ENCODE measurements at places on chromosomes 3 and 15.

GRCh38 chr3:23314981-23315762 is 112.0 kb downstream of the UBE2E2 start:
- DNase-seq: no peak

DNA sequence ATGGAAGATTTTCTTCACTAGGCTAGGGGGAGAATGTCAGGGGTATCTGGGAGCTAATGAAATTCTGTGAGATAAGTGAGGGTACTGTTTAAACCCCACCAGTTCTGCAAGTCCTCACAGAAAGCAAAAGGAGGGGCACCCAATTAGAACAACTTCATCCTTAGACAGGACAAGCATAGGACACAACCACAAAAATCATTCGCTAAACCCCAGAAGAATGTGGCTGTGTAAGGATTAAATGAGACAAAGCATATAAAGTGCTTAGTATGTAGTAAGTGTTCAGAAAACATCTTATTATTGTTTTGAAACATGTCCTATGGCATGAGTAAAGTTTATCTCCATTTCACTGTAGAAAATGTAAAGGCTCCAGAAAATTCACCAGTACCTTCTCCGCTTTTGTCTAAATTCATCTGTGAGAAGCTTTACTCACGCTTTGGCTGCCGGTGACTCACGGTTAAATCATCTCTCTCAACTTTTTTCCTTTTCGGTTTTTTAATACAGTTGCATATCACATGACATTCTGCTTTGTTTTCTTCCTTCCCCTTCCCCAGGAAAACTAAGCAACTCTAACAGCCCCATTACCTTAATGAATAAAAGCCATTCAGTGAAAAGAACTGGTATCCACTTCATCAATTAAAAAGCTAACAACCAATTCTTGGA is 1.7 kb downstream of the CLRN1 start:
- DNase-seq: no peak

GRCh38 chr3:40152482-40153133 is 156.9 kb upstream of the EIF1B start:
- no peak for DNase-seq

DNA sequence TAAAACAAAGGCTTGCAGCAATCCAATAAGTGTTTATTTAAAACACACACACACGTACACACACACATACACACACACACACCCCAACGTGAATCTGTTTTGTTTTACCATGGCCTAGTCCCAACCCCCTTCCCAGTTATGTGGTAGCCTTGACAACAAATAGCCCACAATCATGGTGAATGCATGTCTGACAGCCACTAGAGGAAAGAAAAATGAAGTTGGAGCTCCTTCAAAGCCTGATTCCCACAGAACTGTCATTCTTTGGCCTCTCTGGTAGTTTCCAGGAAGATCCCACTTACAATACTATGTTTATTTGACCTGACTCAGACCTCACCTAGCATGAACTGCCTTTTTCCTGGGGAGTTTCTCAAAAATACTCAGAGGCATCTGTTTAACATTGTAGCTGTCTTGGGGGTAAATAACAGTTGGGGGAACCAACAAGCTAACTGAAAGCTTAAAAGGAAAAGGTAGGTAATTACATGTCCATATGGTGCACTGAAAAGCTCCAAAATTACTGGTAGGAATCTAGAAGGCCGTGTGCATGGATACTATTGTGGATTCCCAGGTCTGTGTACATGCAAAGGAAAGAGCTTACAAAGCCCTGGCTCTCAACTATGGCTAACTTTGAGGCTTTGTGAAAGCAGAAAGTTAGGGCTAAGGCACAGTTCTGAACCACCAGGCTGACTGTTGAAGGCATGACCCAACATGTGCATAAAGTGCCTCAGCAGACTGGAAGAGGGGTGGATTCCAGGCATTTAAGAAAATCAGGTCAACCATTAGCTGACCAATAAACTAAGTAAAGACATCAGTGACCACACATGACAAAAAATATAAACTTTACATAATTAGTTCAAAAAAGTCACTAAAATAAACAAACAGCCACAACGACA is 65.3 kb downstream of the FAIM start:
- DNase-seq: no peak
